ENCODE measurements at places on chromosomes 7 and 10. TPM values are rescaled to one million over a fixed set of nuclear protein-coding genes. Genes with fewer than 3 reads are reported as not detected.

GRCh38 chr7:18287482-18287881, 208.1 kb upstream of the HDAC9 start:
- H3K4me1 ChIP-seq, result no peaks in the 10 kb centered on the region
- H3K36me3 ChIP-seq, result no peaks in the 10 kb centered on the region
- H3K27me3 ChIP-seq, result no peaks in the 10 kb centered on the region
- no peak overlapping the region for H3K27ac ChIP-seq

DNA sequence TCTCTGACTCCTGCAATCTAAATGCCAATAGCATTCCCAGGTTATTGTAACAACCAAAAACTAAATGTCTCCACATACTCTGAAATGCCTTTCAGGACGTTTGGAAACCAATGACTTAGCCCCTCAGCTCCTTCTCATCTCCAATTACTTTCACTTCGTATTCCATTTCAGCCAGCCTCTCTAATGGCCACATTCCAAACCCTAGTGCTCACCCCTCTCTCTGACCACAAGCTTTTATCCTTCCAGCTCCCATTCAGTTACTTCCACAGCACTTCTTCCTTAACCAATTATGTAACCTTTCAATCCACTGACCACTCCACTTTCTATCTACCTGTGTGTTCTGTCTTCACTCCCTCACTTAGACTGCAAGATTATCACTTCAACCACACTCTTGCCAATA, 4.3 kb downstream of the NOC3L start:
- H3K36me3 ChIP-seq, result no peaks in the 10 kb centered on the region
- H3K4me1 ChIP-seq, result peaks cover 25% of the 10 kb centered on the region
- no peak overlapping the region for H3K4me3 ChIP-seq
- no peaks in the 10 kb centered on the region for H3K27me3 ChIP-seq
- no peak for DNase-seq

DNA sequence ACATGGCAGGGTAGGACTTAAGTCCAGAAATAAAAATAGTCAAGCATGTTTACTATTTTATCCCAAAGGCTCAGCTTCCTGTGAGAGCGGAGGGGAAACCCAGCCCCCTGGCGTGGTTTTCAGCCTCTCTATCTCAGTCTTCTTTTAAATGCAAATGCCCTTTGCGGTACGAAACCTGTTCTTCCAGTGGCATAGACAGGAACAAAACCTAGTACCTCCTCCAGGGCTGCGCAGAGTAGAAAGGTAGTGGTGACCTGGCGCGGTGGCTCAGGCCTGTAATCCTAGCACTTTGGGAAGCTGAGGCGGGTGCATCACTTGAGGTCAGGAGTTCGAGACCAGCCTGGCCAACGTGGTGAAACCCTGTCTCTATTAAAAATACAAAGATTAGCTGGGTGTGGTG, 181.3 kb upstream of the FOXK1 start:
- no peak overlapping the region for H3K4me3 ChIP-seq
- H3K27me3 ChIP-seq, result no peaks in the 10 kb centered on the region
- H3K27ac ChIP-seq, result no peak overlapping the region
- H3K36me3 ChIP-seq, result no peaks in the 10 kb centered on the region
- no peak for DNase-seq

DNA sequence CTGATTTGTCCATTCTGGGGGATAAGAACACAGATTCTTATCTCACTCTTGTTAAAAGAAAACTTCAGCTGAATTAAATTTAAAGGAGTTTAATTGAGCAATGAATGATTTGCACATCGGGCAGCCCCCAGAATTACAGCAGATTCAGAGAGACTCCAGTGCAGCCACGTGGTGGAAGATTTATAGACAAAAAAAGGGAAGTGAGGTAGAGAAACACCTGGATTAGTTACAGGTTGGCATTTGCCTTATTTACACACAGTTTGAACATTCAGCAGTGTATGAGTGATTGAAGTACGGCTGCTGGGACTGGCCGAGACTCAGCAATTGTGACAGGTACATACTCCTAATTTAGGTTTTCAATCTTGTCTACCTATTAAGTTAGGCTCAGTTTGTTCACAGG, 46.5 kb upstream of the FAM20C start:
- DNase-seq, result no peak
- no peaks in the 10 kb centered on the region for H3K36me3 ChIP-seq
- H3K27ac ChIP-seq, result no peak overlapping the region
- no peak overlapping the region for H3K4me3 ChIP-seq

- H3K36me3 ChIP-seq, result no peaks in the 10 kb centered on the region
- DNase-seq, result no peak
- no peak overlapping the region for H3K27ac ChIP-seq
- H3K27me3 ChIP-seq, result no peaks in the 10 kb centered on the region
Measured at GRCh38 chr7:70660154-70660818, 471.7 kb upstream of the GALNT17 start.

GRCh38 chr10:133422223-133422806, 2.1 kb downstream of the SPRN start:
- no peaks in the 10 kb centered on the region for H3K36me3 ChIP-seq
- no peak overlapping the region for H3K4me3 ChIP-seq
- peaks cover 34% of the 10 kb centered on the region for H3K27me3 ChIP-seq

DNA sequence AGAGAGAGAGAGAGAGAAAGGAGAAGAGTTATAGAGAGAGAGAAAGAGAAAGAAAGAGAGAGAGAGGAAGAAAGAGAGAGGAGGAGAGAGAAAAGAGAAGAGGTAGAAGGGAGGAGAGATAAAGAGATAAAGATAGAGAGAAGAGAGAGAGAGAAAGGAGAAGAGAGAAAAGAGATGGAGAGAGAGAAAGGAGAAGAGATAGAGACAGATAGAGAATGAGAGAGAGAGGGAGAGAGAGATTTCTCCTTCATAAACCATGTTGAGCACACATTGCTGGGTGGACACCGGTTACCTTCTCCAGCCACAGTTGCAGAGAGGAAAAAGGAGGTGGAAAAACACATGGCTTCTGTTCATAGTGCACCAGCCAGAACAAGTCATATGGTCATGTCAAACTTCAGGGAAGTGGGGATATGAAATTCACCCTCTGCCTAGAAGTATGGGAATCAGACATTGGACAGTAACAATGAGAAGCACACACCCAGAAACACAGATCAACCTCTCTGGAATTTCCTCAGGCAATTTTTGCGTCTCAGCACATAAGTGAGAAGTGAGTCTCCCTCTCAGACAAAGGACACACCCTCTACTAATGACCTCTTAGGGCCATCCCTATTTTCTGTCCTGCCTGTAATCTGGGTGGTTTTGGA, 172.5 kb upstream of the SVIL start:
- H3K4me1 ChIP-seq, result peaks cover 43% of the 10 kb centered on the region
- no peak overlapping the region for H3K4me3 ChIP-seq
- DNase-seq, result no peak
- no peaks in the 10 kb centered on the region for H3K36me3 ChIP-seq
- no peaks in the 10 kb centered on the region for H3K27me3 ChIP-seq

GRCh38 chr7:48262606-48263310, 91.5 kb downstream of the ABCA13 start:
- H3K4me3 ChIP-seq, result no peak overlapping the region
- H3K27ac ChIP-seq, result no peak overlapping the region
- DNase-seq, result no peak
- H3K27me3 ChIP-seq, result no peaks in the 10 kb centered on the region

DNA sequence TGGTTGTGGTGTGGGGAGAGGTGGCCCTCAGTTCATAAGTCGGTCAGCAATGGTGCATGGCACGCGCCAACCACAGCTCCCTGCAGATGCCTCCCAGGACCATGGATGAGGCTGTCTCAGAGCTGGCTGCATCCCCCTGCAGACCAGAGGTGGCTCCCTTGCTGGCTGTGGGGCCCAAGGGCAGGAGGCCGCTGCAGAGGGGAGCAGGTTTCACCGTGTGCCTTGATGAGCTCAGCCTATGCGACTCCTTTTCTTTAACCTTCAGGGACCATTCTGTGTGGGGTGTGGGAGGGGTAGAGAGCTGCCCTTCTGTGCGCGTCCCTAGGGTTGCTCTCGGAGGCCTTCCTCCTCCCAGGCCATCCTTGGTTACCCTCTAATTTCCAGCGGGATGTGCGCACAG, 152.4 kb downstream of the ACTR3B start:
- no peak overlapping the region for H3K4me3 ChIP-seq
- no peaks in the 10 kb centered on the region for H3K4me1 ChIP-seq
- no peaks in the 10 kb centered on the region for H3K27me3 ChIP-seq
- no peak for DNase-seq

Gene NPY4R2
- total RNA-seq, result not detected

Gene PILRA
- total RNA-seq, result 0.61 TPM

GRCh38 chr7:44230286-44230685, 29.5 kb downstream of the YKT6 start:
- H3K36me3 ChIP-seq, result no peaks in the 10 kb centered on the region
- H3K4me3 ChIP-seq, result no peak overlapping the region
- DNase-seq, result no peak
- peaks cover under 1% of the 10 kb centered on the region for H3K4me1 ChIP-seq

All from esophagus squamous epithelium (tissue), 5 donors.